ENCODE measurements at places on chromosomes 1 and 21.
A peak's percentile ranks its signal among the peaks of the same experiment; 100 is the strongest.

- no peaks in the 10 kb centered on the region for H3K27me3 ChIP-seq
- H3K4me1 ChIP-seq = no peaks in the 10 kb centered on the region
- no peak overlapping the region for H3K27ac ChIP-seq
- H3K4me3 ChIP-seq = no peak overlapping the region
These were observed 19.6 kb downstream of the UBR4 start for GRCh38 chr1:19190468-19190867.

DNA sequence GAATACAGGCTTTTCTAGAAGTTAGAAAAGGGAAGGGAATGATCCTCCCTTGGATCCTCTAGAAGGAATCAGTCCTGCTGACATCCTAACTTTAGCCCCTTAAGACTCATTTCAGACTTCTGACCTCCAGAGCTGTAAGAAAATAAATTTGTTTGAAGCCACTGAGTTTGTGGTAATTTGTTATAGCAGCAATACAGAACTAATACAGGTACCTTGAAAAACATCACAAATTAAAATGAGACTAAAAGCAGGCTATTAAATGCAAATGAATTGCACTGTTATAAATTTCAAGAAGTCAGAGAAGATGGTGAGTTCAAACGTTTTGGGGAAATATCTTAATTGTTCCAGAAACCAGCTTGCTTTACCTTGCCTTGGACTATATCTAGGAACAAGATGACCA is 6.3 kb downstream of the LCA5L start:
- peaks cover under 1% of the 10 kb centered on the region for H3K4me1 ChIP-seq
- H3K27ac ChIP-seq = no peak overlapping the region
- DNase-seq = no peak
- H3K27me3 ChIP-seq = no peaks in the 10 kb centered on the region
- H3K36me3 ChIP-seq = no peaks in the 10 kb centered on the region
- no peak overlapping the region for H3K4me3 ChIP-seq

DNA sequence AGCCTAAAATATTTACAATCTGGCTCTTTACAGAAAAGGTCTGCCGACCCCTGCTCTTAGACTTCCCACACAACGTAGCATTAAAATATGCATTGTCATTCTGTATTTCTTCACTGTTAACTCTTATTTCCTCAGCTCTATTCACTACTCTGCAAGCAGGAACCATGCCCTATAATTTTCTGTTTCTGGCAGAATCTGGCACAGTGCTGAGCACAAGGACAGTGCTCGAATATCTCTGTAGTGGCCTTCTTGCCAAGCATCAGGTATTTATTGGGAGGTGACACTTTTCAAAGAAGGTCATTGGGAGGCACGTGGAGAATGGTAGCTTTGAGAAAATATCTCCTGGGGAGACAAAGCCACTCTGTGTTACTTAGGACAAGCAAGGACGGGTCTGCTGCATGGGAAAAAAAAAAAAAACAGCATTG is 77.9 kb downstream of the PSMG1 start:
- H3K4me1 ChIP-seq = peaks cover 6% of the 10 kb centered on the region
- no peaks in the 10 kb centered on the region for H3K27me3 ChIP-seq
- H3K36me3 ChIP-seq = no peaks in the 10 kb centered on the region
- no peak overlapping the region for H3K4me3 ChIP-seq
- no peak for DNase-seq

- H3K4me1 ChIP-seq = no peaks in the 10 kb centered on the region
- H3K27me3 ChIP-seq = peaks cover 21% of the 10 kb centered on the region
These were observed 125.1 kb upstream of the KCND3 start for GRCh38 chr1:112114540-112114939.

GRCh38 chr1:3294450-3294849 is 160.0 kb upstream of the ARHGEF16 start:
- no peak for DNase-seq
- H3K27me3 ChIP-seq = no peaks in the 10 kb centered on the region
- no peaks in the 10 kb centered on the region for H3K4me1 ChIP-seq
- H3K27ac ChIP-seq = no peak overlapping the region
- H3K36me3 ChIP-seq = no peaks in the 10 kb centered on the region

DNA sequence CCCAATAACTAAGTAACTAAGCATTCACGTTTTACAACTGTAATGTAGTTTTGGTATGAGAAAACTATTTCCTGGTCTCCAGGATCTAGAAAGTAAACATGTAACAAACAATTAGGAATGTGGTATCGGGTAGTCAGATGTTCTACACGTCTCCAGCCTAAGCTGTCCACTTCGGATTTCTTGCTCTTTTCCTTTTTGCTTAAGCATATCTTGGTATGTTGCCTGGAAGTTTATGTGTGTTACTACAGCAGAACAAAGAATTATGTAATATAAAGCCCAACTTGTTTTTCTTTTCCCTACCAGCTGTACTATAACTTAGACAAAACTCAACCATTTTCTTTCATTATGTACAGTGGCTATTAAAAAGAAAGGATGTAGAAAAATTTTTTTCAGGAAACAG is 20.4 kb upstream of the WARS2 start:
- no peaks in the 10 kb centered on the region for H3K27me3 ChIP-seq
- peaks cover 84% of the 10 kb centered on the region for H3K36me3 ChIP-seq
- H3K4me3 ChIP-seq = no peak overlapping the region
- H3K27ac ChIP-seq = peak overlapping the region; percentile 19

- peaks cover 45% of the 10 kb centered on the region for H3K4me1 ChIP-seq
- H3K4me3 ChIP-seq = no peak overlapping the region
- H3K27me3 ChIP-seq = no peaks in the 10 kb centered on the region
- H3K36me3 ChIP-seq = no peaks in the 10 kb centered on the region
These were observed 156.9 kb downstream of the TOMM20 start for GRCh38 chr1:234971586-234972297.

DNA sequence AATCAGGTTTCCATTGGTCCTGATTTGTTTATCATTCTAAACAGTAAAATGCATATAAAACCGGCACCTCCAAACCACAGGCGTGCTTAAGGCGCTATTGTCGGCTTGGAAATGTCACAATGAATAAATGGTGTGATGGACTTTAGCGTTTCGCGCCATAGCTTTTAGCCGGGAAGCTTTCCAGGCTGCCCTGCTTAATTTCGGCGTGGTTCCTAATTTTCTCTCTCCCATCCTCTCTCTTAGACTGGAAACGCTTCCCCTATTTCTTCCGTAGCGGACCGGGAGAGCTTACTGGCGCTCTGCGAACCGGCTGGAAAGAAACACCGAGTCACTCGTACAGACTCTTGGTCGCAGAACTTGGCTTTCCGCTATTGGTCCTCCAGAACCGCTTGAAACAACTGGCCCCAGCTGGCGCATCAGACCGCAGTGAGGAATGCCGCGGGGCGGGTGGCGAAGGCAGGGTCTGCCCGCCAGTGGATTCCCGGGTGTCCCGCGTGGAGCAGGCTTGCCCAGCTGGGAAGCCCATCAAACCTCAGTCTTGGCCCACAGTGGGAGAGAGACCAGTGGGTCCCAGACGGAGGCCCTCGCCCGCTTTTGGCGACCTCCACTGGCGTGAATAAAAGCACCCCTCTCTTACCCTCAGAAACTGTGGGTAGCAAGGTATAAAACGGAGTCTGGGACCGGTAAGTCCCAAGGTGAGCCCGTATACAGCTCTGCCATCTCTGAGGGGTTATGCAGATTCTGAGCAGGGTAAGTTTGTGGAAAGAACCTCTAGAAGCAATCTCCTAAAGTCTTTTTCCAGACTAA is 4.0 kb upstream of the LHX8 start:
- no peaks in the 10 kb centered on the region for H3K4me1 ChIP-seq
- no peak overlapping the region for H3K27ac ChIP-seq
- DNase-seq = no peak
- H3K4me3 ChIP-seq = no peak overlapping the region
- no peaks in the 10 kb centered on the region for H3K36me3 ChIP-seq

- no peak for DNase-seq
- no peaks in the 10 kb centered on the region for H3K27me3 ChIP-seq
- H3K4me1 ChIP-seq = peaks cover 23% of the 10 kb centered on the region
- H3K4me3 ChIP-seq = no peak overlapping the region
- H3K36me3 ChIP-seq = no peaks in the 10 kb centered on the region
These were observed 6.2 kb upstream of the ELK4 start for GRCh38 chr1:205637854-205638468.

GRCh38 chr1:71424536-71424935 is 343.7 kb upstream of the ZRANB2 start:
- no peak overlapping the region for H3K27ac ChIP-seq
- H3K4me1 ChIP-seq = no peaks in the 10 kb centered on the region
- no peak overlapping the region for H3K4me3 ChIP-seq
- no peaks in the 10 kb centered on the region for H3K27me3 ChIP-seq
- no peaks in the 10 kb centered on the region for H3K36me3 ChIP-seq

- no peak overlapping the region for H3K4me3 ChIP-seq
- H3K27ac ChIP-seq = no peak overlapping the region
- H3K27me3 ChIP-seq = no peaks in the 10 kb centered on the region
- H3K36me3 ChIP-seq = peaks cover 60% of the 10 kb centered on the region
These were observed 6.7 kb downstream of the TAS1R3 start for GRCh38 chr1:1337793-1338147.

- peak; percentile 9 for DNase-seq
- H3K27ac ChIP-seq = no peak within 1 kb of the TSS
- H3K4me3 ChIP-seq = no peak within 1 kb of the TSS
- H3K27me3 ChIP-seq = peaks cover 60% of the 10 kb centered on the region
- no peaks in the 10 kb centered on the region for H3K4me1 ChIP-seq
These were observed at the start of gene OLFM3 for GRCh38 chr1:101996825-101997465. Gene OLFM3, minus strand, starts transcription at chr1:101996926.

DNA sequence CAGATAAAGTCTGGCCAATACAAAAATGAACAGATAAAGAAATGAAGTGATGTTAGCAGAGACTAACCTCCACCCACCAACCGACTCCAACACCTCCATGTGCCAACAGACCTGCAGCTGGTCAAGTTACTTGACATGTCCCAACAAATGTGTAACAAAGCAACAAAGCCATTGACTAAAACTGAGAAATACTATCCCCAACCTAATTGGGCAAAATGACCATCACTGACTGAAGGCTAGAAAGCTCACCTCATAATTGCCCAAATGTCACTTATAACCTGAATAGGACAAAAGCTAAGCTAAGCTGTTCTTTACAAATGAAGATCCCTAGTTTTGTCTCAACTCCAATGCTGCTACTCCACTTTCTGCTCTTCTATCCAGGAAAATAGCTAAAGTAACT is 7.5 kb downstream of the KDM5B start:
- no peaks in the 10 kb centered on the region for H3K27me3 ChIP-seq
- peaks cover 48% of the 10 kb centered on the region for H3K36me3 ChIP-seq
- DNase-seq = no peak
- H3K4me1 ChIP-seq = peaks cover 45% of the 10 kb centered on the region
- H3K27ac ChIP-seq = peak overlapping the region; percentile 47

DNA sequence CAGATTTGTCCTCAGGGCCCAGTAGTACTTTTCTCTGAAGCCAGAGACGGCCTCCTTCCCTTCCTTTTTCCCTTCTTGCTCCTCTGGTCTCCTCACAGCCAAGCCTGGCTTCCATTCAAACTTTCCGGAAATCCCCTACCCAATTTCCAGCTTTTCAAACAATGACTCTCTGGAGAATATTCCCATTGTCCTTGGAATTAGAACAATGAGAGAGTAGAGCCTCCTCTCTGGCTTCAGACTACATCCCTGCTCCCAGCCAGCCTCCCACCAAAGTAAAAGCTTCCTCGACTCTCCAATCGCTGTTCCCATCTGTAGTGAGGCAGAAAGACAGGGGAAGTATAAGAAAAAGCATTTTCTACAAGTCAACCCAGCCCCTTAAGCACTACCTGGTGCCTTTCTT is 77.7 kb upstream of the SOX13 start:
- DNase-seq = peak; percentile 18
- no peak overlapping the region for H3K4me3 ChIP-seq
- H3K27me3 ChIP-seq = no peaks in the 10 kb centered on the region
- H3K27ac ChIP-seq = no peak overlapping the region
- H3K36me3 ChIP-seq = no peaks in the 10 kb centered on the region
